Aortic smooth muscle cell (primary cell): ENCODE measurements at places on chromosomes 7 and 10. TPM values are rescaled to one million over a fixed set of nuclear protein-coding genes. Genes with fewer than 3 reads are reported as not detected.

The CACNB2 gene
- 0.26 and 0.31 TPM in 2 replicates for total RNA-seq

The ANKRD1 gene
- 2.2 TPM in 2 replicates for total RNA-seq

The EPHB6 gene
- total RNA-seq = 14.0 and 23.1 TPM in 2 replicates

The SUN3 gene
- total RNA-seq = not detected in 2 replicates

The RSPH10B2 gene
- total RNA-seq = 0.19 TPM in 1 of 2 replicates, not detected in the other

The HYCC1 gene
- total RNA-seq = 124 and 126 TPM in 2 replicates

The TPST1 gene
- 56.8 and 59.1 TPM in 2 replicates for total RNA-seq

The CPED1 gene
- total RNA-seq = 94.2 and 162 TPM in 2 replicates

The CACUL1 gene
- total RNA-seq = 18.9 and 26.1 TPM in 2 replicates

The ACTL6B gene
- not detected in 2 replicates for total RNA-seq

The TNKS2 gene
- total RNA-seq = 54.0 and 58.3 TPM in 2 replicates

The BMPER gene
- total RNA-seq = 5.9 and 13.2 TPM in 2 replicates

The UNCX gene
- not detected in 2 replicates for total RNA-seq

The SLC26A5 gene
- total RNA-seq = not detected in 2 replicates

The MMRN2 gene
- 12.5 and 13.2 TPM in 2 replicates for total RNA-seq

The MYO1G gene
- total RNA-seq = under 0.01 TPM in 2 replicates

The AMZ1 gene
- total RNA-seq = 0.12 and 0.40 TPM in 2 replicates

The ENTPD1 gene
- 0.99 and 1.1 TPM in 2 replicates for total RNA-seq

The PHKG1 gene
- total RNA-seq = 2.0 and 9.4 TPM in 2 replicates

The AKR1C2 gene
- total RNA-seq = 30.5 and 71.3 TPM in 2 replicates

The CCDC146 gene
- 1.6 and 2.8 TPM in 2 replicates for total RNA-seq

The CTNNA3 gene
- total RNA-seq = 0.13 TPM in 1 of 2 replicates, not detected in the other

The GPRIN2 gene
- total RNA-seq = not detected in 2 replicates

The GBX1 gene
- total RNA-seq = not detected in 2 replicates

The NODAL gene
- total RNA-seq = not detected in 2 replicates

The PTPRN2 gene
- 0.56 and 1.6 TPM in 2 replicates for total RNA-seq

The RARRES2 gene
- total RNA-seq = not detected in 2 replicates

The SIRT1 gene
- 12.2 and 12.3 TPM in 2 replicates for total RNA-seq
